Non-pigmented ciliary epithelial cell (primary cell): ENCODE measurements at places on chromosomes 1 and 21.

DNA sequence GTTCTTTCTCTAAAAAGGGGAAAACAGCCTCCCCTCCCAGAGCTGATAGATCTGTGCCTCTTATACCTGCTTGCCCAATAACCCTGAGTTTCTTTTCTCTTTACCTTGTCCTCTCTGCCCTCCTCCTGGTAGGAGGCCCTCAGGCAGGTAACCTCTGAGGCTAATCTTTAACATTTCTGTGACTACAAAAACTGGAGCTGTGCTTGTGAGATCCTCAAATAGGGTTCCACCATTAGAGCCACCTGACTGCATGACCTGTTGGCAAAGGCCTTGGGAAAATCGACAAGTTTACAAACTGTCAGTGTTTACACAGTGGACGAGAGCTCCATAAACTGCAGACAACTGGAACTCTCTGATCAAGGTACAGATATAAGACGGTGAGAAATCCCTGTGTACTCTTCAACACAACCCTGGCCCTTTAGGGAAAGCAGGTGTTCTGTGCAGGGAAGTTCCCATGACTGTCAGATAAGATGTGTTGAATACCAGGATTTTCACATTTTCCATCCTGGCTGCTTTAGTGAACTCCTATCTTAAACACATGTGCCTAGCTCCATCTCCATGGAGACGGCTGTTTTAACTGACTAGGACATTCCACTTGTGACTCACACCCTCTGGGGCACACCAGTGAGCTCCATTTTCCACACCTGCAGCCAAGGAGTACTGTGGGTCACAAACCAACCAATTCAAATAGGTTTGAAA lies 38.3 kb downstream of the ECE1 start:
- peak; percentile 92 for DNase-seq

DNA sequence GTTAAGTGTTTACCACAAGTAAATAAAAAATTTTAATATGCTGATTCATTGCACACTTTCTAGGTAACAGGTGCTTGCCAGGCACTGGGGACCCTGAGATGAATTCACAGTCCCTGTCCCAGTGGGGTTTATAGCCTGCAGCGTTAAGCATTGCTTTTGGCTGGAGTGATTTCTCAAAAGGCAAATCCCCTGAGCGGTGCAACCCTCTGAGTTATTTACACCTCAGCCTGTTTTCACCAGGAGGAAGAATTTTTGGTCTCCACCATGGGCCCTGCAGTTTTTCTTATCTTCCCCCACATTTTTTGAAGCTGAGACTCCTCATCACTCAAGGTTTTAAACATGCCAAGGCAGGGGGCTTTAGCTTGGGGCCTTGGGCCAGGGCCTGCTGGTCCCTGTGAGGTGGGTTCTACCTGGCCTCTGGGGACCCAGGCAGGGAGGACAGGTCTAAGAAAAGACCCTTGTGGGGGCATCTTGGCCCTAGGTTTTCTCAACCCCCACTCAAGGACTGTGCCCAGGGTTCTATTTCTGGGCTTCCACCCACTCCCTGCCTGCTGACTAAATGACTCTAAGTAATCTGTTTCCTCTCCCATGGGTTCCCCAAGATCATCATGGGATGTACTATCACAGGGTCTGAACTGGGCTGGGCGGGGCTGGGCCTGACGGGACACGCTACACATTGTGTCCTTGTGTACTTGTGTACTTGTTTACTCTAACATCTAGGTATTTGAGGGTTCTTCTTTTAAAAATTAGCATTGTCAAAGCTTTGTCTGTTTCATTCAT lies 10.2 kb upstream of the CHIT1 start:
- no peak for DNase-seq

DNA sequence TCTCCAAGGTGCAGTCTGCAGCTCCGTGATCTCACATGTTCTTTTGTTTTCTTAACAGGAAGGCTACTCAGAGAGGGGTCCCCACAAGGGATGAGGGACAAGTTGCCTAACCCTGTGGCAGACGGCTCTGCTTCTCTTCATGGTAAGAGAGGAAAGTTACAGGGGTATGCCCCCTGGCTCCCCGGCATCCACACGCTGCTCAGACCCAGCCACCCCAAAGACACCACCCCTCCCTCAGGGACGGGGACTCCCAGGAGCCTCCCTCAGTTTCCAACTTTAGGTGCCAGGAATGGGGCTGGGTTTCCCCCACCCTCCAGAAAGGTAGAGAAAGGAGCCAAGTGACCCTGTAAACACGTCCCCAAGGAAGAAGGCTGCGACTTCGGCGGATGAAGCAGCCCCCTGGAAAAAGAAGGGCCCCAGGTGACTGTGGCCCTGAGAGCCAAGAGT lies 19.7 kb downstream of the OPTC start:
- DNase-seq = no peak

GRCh38 chr1:115351143-115351542 lies 13.1 kb upstream of the NGF start:
- no peak for DNase-seq

DNA sequence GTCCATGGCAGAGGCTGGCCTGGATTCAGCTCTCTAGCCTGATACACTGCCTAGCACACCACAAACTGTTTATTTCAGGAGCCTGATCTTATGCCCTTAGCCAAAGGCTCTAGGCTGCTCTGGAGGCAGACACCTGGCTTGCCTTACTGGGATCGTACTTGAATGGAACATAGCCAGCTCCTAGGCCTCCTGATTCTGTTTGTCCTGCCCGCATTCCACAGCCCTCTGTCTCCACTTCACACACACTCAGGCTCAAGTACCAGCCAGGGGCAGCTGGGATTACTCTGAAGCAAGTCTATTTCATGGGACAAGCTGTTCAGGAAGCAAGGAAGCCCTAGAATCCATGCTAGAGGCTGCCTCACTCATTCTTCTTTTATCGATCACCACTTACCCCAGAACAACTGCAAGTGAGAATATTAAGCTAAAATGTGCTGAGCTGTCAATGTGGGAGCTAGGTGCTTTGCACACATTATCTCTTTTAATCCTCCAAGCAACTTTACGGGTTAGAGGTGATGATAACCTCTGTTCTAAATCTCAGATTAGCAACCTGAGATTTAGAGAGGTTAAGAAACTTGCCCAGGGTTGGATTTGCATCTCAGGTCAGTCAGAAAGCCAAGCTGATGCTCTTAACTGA lies 31.1 kb upstream of the CYP4B1 start:
- DNase-seq = no peak

DNA sequence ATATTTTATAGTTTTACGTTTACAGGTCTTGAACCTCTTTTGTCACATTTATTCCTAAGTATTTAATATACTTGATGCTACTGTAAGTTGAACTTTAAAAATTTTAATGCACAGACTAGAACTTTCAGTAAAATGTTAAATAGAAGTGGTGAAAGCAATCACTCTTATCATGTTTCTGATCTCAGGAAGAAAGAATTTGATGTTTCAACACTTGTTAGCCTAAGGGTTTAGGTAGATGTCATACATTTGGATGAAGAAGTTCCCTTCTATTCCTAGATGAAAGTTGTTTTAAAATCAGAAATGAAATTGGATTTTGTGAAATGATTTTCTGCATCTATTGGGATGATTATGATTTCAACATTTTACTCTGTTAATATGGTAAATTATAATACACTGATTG lies 63.6 kb upstream of the TTLL7 start:
- DNase-seq = no peak

GRCh38 chr21:32712043-32712442 lies 15.8 kb downstream of the SYNJ1 start:
- DNase-seq = no peak

- DNase-seq = no peak
Measured at GRCh38 chr1:16903054-16903453, 7.3 kb downstream of the RNU1-2 start.

DNA sequence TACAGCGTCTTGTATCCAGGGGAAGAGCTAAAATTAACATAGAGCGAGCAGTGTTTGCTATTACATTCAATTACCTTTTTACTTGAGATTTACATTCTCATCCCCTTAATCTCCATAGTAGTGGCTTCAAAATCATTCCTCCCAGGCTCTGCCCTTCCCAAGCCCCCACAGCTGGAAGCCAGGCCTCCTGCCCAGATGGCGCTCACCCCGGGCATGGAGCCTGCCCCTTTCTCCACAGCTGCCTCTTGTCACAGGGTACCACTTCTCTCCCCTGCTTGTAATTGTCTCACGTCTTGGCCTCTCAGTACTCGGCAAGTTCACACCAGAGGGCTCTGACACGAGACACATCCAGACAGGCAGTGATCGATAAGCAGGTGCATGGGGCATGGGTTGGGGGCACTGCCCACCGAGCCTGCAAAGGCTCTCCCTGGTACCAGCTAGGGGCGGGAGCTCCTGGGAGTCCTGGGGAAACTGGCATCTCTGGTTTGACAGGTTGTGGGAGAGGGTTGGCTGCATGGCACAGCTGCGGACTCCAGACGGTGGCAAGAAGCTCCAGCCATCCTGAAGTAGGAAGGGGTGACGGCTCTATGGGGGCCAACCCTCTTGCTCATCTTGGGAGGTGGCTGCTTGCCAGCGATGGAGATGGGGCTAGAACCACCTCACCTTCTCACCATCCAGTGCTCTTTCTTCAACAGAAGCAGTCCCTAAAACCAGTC lies 20.1 kb downstream of the CASZ1 start:
- no peak for DNase-seq

DNA sequence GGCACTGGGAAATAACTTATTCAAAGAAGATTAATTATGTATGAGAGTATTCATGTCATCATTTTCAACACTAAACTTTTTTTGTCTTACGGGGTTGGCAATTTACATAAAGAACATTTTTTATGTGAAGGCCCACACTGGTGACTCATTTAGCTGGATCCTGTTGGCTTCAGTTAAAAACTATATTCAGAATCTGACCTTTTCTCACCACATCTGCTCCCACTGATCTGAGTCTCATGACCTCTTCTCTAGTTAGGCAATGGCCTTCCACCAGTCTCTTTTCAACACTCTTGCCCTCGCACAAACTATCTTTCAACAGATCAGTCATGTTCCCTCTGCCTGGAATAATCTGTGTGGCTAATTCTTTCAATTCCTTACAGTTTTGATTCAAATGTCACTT lies 53.4 kb downstream of the TMPRSS15 start:
- no peak for DNase-seq

DNA sequence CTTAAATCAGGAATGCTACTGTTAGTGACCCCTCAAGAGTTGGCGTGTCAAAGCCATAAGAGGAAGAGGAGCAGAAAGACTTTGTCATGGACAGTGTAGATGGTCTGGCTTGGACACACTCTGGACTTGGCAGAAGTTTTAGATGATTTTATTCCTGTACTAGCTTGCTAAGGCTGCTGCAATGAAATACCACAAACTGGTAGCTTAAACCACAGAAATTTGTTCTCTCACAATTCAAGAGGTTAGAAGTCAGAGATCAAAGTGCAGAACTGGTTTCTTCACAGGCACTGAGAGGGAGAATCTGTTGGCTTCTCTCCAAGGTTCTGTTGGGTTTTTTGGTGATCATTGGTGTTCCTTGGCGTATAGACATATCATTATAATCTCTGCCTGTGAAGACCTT lies 869.8 kb upstream of the B3GALT2 start:
- no peak for DNase-seq

GRCh38 chr1:200257235-200257634 lies 152.6 kb downstream of the ZNF281 start:
- no peak for DNase-seq

DNA sequence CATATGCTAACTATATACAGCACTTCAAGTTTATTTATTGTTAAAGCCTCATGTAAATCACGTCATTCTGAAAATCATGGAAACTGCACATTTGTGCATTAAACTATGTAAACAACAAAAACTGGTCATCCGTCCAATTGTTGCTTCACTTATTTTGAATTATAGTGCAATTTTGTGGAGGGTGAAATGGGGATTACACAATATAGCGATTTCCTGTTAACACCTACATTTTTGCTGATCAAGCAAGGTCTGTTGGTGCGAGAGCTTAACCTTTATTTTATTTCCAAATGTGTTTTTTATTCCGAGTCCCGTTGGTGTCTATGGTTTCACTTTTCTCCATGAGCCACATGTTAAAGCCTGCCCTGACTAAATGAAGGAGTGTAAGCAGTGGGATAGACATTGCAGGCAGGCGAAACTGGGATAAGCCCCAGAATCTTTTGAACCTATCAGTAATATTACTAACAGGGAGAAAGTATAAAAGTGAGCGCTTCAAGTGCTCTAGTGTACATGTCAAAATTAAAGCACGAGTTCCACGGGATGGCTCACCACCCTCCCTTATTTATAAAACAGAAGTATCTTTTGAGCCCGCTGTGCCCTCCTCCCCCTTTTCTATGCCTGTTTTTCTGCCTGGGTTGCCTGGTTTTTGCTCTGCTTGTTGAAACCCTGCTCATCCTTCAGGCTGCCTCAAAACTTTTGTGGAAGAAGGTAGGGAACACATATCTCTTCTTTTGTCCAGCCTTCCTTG lies 120.7 kb downstream of the NFIA start:
- DNase-seq = peak; percentile 22

DNA sequence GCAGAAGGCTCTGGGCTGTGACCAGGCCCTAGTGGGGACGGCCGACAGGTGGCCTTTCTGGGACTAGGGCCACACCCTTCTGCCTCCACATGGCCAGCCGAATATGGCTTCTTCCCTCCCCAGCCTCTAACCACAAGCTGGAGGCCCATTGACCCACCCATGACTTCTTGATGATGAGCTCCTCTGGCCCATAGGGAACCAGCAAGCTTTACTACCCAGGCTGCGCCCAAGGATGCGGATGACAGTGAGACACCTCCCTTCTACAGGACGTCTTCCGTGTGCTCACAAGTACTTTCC lies 41.0 kb downstream of the LDLRAD2 start:
- DNase-seq = no peak

DNA sequence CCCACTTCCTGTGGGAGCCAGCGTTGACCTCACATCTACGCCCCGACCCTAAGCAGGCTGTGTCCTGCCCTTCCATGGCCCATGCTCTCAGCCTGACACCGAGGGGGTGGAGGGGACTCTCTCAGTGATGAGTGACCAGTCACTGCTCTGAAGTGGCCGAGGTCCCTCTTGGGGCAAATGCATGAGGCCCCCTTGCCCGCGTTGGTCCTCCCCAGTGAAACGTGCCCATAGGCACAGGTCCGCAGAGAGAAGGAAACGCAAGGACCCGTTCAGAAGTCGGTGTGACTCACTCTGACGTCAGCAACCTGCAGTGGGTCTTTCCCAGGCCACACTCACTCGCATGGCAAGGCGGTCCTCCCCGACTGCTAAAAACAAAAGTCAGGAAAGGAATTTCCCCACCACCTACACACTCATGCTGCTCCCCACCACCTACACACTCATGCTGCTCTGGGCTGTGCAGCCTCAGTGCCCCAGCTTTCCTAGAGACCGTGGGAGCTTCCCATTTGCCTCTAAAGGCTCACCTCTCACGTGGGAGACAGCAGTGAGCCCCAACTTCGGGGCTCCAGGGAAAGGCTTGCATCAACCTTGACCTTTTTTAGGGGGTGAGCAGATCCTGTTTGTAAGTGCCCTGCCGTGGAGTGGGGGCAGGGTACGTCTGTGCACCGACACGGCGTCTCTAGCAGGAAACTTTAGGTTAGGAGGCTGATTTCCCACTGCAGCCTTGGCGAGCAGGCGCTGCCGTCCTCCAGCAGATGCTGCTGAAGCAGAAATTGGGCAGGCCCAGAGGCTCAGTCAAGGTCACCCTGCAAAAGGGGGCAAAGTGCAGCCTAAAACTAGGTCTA lies 11.4 kb downstream of the UBASH3A start:
- DNase-seq = peak; percentile 40
